GM03348 (cell line): ENCODE measurements at places on chromosomes 2 and 18.

DNA sequence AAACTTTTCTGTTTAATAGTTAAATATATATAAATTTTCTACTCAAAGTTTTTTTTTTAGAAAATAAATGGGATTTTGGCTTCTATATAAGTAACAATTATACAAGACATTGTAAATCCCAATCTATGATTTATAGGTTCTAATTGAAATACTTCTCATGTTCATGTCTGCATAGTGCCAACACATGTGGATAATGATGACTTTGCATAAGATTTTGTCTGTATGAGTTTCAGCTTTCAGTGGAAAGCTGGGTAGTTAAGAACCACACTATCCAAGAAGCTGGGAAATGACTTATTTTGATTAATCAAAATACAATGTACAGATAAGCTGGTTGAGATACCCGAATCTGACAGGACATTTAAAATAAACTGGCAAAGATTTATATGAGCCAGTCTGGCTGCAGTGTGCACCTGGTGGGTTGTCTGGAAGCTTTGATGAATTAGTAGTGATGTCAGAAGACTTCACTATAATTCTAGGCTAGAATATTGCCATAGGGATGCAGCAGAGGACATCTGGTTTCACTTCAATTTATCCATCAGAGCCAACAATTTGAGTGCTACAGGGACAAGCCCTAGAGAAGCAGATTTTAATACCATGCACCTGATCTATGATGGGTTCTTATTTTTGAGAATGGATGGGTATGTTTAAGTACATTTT lies 45.4 kb downstream of the EML6 start:
- DNase-seq = no peak

DNA sequence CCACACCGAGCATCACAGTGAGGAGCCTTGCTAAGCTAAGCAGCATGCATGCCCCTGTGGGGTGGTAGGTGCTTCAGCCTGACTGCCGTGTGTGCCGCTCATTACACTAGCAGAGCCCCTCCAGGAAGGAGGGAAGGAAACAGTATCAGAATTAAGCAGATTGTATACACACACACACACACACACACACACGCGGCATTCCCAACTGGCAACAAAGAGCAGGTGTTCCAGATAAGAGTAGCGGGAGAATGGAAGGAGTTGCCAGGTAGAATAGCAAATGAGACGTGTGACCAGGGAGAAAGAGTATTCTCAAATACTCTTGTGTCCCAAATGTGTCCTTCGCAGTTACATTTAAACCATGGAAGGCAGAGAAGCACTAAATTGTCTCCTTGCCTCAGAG lies 47.6 kb upstream of the TTC39C start:
- DNase-seq = no peak

DNA sequence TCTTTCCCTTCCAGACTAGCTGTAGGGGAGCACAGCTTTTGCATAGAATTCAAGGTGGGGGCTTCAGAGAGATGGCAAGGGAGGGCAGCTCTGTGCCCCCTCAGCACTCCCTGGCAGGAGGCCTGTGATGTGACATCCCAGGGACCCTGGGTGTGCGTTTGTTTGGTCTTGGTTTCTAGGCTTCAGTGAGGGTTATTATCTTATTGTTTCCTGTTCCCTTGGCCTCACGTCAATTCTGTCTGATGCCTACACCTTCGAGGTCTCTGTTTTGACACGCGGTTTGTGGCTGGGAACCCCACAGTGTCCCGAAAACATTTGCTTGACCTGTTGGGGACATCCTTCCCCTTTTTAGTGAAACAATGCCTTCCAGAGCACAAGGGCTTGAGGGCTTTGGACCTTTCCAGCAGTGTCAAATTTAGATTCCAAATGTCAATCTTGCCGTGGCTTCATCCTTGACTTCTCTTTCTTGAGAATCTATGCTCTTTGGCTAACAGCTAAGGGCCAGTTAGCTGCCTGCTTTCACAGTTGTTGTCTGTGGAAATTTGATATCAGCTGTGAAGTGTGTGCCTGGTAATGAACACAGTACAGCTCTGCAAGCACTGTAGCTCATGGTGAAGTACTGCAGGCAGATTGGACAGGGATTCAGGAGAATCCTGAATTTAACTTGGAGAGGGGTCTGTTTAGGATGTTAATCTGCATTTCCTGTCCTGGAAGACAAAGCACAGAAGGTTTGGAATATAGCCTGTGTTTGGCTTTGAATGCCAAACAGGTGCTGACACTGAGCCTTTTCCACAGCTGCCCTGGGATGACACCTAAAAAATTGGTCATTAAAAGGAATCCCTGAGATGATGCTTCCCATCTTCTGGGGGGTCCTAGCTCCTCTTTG lies 108.2 kb upstream of the CXCR4 start:
- no peak for DNase-seq

- no peak for DNase-seq
These were observed 125.5 kb downstream of the ANKRD44 start for GRCh38 chr2:197184959-197185586.

DNA sequence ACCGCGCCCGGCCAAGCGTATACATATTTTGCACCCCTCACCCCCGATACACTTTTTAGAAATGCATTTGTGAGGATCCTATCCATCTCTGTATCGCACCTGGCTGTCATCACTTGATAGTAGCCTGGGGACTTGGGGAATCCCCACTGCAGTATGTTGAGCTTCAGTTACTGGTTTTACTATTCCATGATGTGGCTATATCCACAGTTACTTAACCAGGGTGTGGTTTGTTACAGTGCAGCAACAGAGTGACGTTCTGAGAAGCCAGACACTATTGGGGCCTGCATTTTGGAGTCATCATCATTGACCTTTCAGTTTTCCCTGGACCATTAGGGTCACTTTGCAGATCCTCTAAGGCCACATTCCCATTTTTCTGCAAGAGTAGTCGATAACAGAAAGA lies 212.7 kb downstream of the AGAP1 start:
- DNase-seq = no peak

GRCh38 chr2:146939991-146940685 lies 904.7 kb upstream of the ACVR2A start:
- DNase-seq = peak; percentile 54

GRCh38 chr2:220466251-220466691 lies 838.8 kb downstream of the SLC4A3 start:
- no peak for DNase-seq

DNA sequence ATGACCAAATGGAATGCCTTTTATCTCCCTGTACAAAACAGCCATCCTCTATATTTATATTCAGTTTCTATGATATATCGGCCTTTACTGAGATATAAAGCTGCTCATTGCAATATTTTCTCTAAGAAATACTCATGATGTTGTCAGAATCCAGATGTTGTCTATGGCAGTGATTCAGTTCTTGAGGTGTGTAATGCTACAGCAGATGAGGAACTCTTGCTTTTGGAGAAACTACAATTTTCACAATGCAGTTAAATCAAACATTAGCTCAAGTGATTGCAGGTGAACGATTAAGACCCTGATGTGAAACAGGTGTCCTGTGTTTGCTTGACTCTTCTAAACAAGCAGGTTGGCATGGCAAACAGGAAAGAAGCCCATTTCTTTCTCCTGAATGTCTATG lies 256.2 kb upstream of the CDH20 start:
- no peak for DNase-seq

DNA sequence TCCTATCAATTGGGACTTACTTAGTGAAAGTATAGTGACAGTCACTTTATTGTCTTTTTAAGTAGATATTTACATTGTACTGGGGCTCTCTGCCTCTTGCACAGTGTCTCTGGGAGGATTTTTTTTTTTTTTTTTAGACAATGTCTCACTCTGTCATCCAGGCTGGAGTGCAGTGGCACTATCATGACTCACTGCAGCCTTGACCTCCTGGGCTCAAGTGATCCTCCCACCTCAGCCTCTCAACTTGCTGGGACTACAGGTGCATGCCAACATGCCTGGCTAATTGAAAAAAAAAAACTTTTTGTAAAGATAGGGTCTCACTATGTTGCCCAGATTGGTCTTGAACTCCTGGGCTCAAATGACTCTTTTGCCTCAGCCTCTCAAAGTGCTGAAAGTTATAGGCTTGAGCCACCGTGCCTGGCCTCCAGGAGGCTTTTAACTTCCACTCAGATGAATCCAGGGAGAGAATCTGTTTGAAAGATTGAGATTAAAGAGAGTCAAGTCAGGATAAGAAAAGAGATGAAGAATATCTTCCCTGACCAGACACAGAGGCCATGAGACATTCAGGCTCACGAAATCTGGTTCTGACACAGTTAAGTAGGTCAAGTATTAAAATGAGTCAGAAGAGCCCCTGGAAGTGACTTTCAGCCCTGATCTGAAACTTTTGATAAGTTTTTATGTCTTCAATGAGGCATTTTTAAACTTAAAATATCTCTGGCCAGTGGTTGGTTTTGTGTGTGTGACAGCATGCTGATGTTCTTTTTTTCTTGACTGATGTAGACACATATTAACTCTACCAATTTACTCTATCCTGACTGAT lies 18.3 kb downstream of the ARHGEF33 start:
- DNase-seq = no peak

- DNase-seq = no peak
These were observed 13.9 kb downstream of the PCARE start for GRCh38 chr2:29060441-29060840.

DNA sequence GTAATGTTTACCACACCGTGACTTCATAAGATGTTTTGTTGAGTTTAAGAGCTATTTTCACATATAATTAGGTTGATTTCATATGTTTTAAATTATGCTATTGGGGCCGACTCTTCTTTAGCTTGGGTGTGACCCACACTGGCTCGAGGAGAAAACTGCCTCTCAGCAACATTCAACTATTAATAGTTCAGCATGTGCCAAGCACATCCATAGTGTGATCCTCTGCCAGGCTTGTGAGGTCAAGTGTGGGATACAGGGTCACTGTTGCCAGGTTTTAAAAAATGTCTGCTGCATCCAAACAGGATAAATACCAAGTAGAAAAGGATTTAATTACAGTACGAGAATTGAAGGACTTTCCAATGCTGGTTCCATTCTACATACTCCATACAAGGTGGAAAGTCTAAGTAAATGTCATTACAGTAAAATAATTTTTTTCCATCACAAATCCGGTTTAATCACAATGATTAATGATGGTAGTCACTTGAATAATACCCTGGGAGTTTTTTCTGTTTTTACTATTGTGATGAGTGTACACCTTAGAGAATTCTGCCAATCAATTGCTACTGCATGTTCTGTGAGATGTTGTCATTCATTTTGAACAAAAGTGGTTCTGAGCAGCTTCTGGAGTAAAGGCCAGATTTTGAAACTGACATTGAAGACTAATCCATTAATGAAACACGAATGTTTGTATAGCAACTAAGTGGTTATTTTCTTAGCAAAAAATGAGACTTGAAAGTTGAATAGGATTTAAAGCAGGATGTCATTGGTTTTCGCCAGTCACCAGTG lies 84.5 kb downstream of the ABI2 start:
- peak; percentile 30 for DNase-seq

GRCh38 chr2:46825231-46825938 lies 90.2 kb downstream of the MCFD2 start:
- no peak for DNase-seq

- DNase-seq = no peak
These were observed 510.1 kb upstream of the SLC8A1 start for GRCh38 chr2:40962026-40962425.

DNA sequence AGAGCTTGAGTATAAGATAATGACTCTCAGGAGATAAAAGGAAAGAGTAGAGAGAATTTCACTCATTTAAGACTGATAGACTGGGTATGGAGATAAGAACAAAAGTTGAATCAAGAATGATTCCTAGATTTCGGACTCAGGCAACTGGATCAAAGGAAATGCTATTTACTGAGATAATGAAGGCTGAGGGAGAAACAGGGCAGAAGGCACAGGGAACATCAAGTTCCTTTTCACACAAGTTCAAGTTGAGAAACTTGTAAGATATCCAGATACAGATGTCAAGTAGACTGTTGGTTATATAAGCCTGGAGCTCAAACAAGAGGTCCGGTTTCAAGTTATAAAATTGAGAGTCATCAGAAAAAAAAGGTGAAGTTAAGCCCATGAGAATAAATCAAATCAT lies 360.8 kb downstream of the TNS1 start:
- no peak for DNase-seq
